GM03348 (cell line): ENCODE measurements at places on chromosomes 4 and X.

- no peak for DNase-seq
Observed at GRCh38 chr4:109809655-109810054, 5.9 kb upstream of the GAR1 start.

- no peak for DNase-seq
Observed at GRCh38 chr4:28449085-28449484, 1588.4 kb downstream of the STIM2 start.

DNA sequence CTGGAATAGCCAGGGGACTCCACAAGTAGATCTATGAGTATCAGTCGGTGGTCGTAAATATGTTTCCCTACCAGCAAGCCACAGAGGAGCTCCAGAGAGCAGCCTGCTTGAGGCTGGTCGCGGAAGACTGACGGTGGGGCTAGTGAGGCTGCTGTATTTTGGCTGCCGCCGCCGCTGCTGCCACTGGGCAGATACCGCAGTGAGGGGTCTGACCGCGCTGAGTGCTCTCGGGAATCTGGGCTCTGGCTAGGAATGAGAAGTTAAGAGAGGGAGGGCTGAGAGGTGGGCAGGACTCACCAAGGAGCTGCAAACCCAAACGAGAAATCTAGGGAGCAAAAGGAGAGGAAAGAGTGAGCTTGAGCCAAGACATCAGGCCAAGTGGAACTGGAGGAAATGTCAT, at the start of gene EXOC1L:
TSS of gene EXOC1L (plus strand) at position 157 of the 400 bp plus-strand sequence. CDS start at position 394, 237 bp downstream.
- peak; percentile 19 for DNase-seq

DNA sequence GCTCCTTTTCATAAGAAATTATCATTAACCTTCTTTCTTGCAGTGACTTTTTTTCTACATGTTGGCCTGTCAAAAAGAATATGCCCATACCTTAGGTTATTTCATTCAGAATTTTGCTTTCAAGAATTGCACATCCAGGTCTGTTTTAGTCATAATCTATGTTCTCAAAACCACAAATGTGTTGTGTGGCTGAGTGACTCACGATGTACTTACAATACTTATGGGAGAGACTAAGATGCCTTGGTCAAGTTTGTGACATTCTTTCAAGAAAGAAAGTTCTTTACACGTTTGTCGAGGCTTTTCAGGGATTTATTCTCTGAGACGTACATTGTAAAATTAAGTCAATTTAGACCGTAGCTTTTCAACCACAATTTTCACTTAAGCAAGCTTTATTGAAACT, 396.7 kb downstream of the FSTL5 start:
- no peak for DNase-seq

- DNase-seq, result no peak
Observed at GRCh38 chr4:3308691-3309090, 15.9 kb downstream of the RGS12 start.

- DNase-seq, result no peak
Observed at GRCh38 chr4:7186031-7186430, 6.3 kb upstream of the SORCS2 start.

DNA sequence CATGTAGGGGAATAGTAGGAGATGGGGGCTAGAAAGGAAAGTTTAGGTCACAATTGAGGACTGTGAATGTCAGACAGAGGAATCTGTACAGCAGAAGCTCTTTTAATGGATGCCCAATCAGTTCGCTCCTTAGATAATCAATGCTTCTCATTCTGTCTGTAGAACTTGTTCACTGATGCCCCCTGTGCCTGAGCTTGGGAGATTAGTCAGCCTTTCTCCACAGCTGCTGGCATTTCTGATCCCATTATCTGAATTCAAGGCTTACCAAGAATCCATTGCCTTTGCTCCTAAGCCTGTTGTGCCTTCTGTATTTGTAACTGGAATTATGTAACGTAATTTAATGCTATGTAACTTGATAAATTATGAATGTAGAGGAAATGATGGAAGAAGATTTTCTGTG, 53.2 kb upstream of the BBS12 start:
- DNase-seq, result no peak

- DNase-seq, result no peak
Observed at GRCh38 chr4:110372485-110372884, 103.5 kb upstream of the ENPEP start.

DNA sequence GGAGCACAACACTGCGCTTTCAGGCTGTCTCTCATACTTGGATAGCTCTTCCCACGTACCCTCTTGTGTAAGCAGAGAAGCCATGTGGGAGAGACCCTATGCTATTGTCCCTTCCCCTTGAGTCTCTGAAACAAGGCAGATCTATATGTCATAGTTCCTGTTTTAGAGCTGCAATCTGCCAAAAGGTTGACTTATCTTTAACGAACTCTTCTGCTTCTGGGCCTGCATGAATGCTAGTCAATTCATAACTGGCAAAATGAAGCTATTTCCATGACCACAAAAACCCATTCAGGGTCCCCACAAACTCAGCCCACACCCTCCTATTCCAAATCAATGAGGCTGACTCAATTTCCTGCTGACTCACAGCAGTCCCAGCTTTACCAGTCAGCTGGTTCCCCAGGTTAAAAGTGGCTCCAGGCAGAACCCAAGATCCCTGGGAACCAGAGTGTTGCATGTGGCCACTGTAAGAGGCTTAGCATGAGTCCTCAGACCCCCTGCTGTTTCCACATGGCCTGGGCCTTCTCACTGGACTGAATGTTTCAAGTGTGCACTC, 25.3 kb upstream of the SOD3 start:
- DNase-seq, result peak; percentile 64

DNA sequence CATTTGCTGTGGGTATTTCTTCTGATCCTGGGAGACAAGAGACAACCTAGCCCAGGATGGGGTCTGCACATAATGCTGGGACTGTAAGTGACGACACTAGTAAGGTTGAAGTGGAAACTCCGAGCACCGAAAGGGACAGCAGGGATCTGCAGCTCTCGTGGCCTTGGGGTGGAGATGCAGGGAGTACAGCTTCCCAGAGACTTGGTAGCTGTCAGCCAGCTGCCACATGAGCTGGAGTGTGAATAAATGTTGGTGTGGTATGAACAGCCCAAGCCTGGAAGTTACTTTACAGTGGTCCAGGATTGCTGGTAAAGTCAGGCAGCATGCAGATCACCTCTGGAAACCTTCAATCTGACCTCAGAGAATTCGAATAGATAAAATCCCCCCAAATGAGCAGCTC, 97.6 kb downstream of the FAM193A start:
- no peak for DNase-seq

DNA sequence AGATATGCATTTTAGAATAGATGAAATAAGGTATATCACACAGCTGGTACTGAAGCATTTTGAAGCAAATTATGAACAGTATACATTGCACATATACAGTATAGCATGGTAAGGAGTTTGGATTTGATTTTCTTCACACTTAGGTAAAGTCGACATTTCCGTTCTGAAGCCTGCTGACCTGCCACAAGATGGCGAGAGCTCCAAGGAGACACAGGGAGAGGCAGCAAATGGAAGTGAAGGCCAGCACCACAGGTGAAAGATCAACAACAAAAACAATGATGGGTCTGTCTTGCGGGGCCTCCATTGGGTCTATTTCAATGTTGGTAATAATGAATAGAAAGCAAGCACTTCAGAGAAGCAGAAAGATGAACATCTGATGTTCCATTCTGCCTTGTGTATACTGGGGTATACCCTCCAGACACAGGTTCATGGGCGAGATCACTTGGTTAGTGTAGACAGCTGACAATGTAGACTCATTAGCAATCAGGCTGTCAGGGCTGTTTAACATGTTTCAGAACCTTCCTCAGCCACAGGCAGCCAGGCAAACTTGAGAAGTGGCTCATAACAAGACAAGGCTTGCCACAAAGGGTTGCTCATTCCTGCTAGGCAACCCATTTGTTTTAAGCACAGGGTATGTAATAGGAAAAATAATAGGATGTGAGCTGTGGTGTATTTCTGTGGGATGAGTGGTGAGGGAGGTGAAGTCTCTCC, 21.4 kb upstream of the NOX1 start:
- DNase-seq, result peak; percentile 22

GRCh38 chr4:83125738-83126141, 11.2 kb upstream of the PLAC8 start:
- no peak for DNase-seq

- peak; percentile 66 for DNase-seq
Observed at GRCh38 chr4:53734584-53735353, 143.5 kb upstream of the LNX1 start.

DNA sequence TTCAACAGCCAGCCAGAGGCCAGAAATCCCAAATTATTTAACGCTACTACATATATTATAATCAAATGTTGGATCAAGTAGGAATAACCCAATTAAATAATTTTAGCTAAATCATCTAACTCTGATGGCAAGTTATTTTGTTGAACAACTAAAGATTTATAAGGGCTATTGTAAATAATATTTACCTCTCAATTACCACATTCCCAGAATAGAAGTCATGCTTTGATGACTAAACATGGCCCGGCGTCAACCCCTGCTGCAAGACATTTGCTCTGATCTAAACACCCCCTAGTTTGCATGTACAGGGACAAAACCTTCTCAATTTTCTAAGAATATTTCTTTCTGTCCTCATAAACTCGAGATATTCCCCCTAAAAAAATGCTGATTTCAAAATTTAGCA, 14.2 kb downstream of the VEGFC start:
- peak; percentile 40 for DNase-seq

DNA sequence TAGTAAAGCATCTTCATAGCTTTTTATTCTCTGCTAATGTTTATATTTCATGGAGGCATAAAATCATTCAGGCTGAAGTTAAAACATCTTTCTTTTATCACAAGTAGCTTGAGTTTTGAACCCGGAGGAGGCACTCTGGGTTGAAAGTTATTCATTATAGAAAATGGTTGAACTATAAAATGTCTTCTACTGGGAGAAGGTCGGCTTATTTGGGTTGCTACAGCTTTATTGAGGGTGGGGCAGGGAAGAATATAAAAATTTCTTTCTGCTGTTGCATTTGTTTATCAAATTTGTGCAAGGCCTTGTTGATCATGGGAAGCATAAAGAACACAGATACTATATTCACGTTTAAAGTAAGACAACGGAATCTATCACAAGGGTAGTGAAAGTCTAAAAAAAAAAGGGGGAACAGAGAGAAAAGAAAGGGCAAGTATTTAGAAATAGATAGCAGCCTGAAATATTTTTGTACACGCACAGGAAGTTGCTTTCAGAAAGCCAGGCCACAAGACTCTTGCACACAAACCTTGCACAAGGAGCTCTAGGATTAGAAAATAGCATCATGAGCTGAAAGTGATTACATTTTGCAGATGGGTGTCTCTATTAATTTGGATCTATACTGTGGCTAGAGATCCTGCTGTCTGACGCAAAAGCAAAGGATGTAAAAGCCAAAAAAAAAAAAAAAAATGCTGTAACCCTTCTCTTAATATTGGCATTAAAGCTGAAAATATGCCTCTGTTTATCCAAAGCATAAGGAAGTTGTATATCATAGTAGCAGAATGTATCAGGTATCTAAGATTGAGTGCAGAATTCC, 37.2 kb upstream of the FAM9C start:
- DNase-seq, result no peak

DNA sequence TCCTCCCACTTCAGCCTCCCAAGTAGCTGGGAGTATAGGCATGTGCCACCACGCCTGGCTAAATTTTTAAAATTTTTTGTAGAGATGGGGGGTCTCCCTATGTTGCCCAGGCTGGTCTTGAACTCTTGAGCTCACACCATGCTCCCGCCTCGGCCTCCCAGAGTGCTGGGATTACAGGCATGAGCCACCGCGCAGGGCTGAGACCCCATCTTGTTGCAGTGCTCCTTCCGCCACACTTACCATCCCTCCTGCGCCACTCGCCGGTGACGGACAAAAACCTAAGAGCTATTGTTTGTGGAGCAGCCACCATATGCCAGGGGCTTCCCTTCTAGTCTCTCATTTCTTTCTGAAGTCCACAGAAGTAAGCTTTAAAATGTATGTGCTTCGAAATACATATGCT, 34.5 kb downstream of the NSG1 start:
- no peak for DNase-seq

- peak; percentile 9 for DNase-seq
Observed at GRCh38 chr4:20253283-20253734, 1.6 kb downstream of the SLIT2 start.

GRCh38 chrX:145792281-145792680, 25.3 kb upstream of the SLITRK2 start:
- DNase-seq, result no peak

- no peak for DNase-seq
Observed at GRCh38 chrX:55033429-55033828, 2.7 kb upstream of the ALAS2 start.

DNA sequence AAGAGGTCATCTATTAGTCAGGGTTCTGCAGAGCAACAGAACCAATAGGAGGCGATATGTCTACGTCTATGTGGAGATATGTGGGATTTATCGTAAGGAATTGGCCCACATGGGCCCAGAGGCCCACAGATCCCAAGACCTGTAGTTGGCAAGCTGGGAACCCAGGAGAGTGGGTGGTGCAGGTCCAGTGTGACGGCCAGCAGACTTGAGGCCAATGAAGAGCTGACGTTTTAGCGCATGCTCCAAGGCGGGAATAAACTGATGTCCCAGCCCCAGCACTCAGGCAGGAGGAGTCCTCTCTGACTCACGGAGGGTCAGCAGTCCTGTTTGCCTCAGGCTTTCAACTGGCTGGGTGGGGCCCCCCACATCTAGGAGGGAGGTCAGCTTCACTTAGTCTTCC, 21.3 kb downstream of the SPACA5 start:
- DNase-seq, result no peak

GRCh38 chrX:77276742-77277141, 170.4 kb upstream of the FGF16 start:
- no peak for DNase-seq

GRCh38 chr4:123479944-123480343, 83.3 kb downstream of the SPRY1 start:
- no peak for DNase-seq

GRCh38 chrX:47902161-47902560, 65.5 kb downstream of the ZNF81 start:
- no peak for DNase-seq

DNA sequence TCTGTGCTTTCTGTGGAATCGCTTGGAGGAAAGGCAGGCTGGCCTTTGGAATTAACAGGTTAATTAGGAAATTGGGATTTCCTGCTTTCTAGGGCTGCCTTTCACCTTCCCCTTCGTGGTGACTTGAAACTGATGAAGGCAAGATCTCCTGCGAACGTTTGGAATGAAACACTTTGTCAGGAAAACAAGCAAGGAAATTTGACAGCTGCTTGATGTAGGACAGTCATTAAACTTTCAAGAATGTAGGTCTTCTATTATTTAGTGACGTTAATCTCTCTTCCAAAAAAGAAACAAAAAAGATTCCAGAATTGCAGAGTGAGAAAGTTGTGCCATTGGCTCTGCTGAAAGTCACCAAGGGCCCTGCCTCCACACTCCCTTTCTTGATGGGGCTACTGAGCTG, 155.7 kb upstream of the SCML1 start:
- no peak for DNase-seq

DNA sequence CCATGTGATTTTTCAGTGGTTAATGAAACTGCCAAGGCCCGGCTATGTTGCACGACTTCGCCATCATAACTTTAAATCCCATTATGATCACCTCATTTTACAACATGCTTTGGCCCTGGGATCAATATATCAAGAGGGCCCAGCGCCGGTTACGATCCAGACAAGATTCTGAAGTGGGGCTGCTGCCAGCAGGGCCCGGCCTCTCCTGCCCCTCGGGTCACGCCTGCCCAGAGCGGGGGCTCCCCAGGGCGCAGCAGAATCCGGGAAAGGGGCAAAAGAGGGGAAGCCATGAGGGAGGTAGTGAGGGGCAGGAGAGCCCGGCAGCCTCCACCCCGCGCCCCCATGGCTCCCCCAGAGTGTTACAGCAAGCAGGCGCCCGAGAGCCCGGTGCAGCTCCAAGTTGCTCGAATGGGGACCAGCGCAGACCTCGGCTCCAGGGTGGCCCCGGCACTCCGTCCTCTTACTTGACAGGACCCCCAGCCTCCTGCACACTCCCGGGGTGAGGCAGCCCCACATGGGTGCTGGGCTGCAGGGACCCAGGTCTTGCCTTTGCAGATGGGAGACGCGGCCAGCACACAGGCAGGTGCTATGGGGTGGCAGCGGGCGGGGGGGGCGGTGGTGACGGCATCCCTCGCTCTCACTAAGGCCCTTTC, 129.8 kb upstream of the NKX1-1 start:
- DNase-seq, result no peak
